ENCODE measurements at places on chromosomes 7 and 10.

- no peak for DNase-seq
Measured at GRCh38 chr10:6803427-6803783, 223.3 kb upstream of the PRKCQ start.

- DNase-seq, result no peak
Measured at GRCh38 chr7:30214651-30215137, 69.7 kb upstream of the ZNRF2 start.

GRCh38 chr10:100872034-100872791 lies 40.5 kb upstream of the SLF2 start:
- DNase-seq, result peak; percentile 89

DNA sequence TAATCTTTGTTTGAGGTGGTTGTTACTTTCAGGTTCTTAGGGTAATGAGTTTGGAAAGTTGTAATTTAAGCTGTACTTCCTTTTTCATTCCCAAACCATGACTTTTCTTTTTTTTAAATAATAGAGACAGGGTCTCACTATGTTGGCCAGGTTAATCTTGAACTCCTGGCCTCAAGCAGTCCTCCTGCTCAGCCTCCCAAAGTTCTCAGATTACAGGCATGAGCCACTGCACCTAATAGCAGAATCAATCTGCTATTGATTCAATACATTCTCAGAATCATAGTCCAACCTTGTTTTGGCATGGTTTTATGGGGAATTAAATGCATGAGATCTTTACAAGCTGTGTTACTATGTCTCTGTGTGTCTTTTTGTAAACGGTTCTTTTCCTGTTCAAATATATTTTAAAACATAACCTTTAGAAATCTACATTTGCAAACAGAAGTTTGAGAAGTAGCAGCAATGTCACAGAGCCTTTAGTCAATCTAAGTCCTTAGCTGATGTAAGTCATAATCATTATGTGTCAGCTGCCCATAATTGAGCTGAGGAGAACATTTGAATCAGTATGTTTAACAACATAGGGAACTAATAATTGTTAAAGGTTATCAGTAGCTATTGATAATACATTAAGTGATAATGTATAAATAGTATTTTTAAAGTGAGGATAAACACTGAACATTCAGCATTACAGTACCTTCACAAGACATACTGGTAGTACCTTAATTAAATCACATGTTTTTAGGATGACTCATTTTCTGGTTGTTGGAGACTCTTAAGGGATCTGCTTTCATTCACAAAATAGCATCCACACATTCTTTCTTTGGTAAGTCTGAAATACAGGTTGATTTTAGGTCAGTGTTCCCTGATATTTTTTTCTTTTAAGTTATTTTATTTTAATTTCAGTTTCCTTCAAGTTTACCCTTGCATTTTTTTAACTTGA lies 8.8 kb downstream of the INPP5F start:
- DNase-seq, result peak; percentile 22

- DNase-seq, result no peak
Measured at GRCh38 chr10:71725998-71726579, 6.5 kb upstream of the C10orf105 start.

- no peak for DNase-seq
Measured at GRCh38 chr7:116984917-116985316, 31.6 kb downstream of the ST7 start.

GRCh38 chr10:99676895-99677294 lies 17.6 kb downstream of the ENTPD7 start:
- no peak for DNase-seq

DNA sequence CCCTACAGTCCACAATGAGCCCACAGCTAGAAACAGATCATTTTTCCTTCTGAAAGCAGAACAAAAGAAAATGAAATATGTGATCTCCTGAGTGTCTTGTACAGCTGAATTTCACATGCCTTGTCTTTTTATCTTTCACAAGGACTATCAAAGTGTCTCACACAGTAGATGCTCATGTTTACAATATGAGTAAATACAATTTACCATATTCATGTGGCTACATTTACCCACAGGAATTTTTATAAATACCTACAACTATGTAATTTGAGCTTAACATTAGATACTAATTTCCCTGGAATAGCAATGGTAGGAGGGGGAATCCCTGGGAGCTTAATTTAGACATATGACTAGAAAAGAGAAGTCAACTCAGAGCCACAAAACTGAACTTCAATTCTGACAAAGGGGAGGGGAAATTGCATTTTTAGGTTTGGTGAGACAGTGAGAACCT lies 186.2 kb downstream of the MACC1 start:
- no peak for DNase-seq

- DNase-seq, result no peak
Measured at GRCh38 chr10:69453795-69454194, 2.5 kb downstream of the TSPAN15 start.

- no peak for DNase-seq
Measured at GRCh38 chr10:44950326-44951225, 9.0 kb upstream of the RASSF4 start.

GRCh38 chr7:55400191-55400590 lies 35.1 kb downstream of the LANCL2 start:
- DNase-seq, result no peak

- no peak for DNase-seq
Measured at GRCh38 chr7:149147752-149148653, 750 bp downstream of the ZNF398 start.

- peak; percentile 65 for DNase-seq
Measured at GRCh38 chr10:129968853-129969183, 4.7 kb upstream of the EBF3 start.

DNA sequence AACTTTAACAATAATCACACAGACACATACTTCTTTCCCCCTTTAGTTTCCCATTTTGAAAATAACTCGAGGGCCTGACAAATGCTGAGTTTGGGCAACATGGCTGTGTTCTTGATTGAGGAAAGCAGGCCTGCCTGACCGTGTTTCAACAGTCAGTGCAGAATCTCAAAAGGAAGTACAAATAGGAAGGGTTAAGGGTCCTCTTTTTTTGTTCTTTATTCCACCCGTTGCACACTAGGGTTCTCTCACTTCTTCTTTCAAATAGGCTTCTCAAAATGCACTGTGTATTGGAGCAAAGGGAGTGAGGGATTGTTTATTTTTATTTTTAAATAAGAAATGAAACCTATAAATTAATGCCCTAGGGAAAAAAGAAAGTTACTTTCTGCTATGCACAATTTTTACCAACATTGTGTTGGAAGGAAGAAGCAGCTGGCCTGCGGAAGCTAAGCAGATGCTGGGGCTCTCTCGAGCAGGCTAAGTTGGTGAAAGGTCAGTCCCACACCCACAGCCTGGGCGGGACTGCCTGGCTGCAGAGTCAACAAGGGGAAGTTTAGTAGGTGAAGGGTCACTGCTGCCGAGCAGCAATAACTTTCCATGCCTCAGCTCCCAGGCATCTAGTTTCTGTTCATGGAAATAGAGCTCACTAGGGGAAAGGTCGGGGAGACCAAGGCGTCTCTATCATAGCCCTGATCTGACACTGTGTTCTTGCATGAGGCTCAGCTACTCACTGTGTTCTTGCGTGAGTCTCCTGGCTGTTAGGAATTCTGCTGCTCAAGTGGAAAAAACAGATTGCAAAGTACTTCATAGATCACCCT lies 12.2 kb upstream of the PDK4 start:
- DNase-seq, result peak; percentile 74

GRCh38 chr7:89887489-89887888 lies 266.8 kb upstream of the STEAP1 start:
- no peak for DNase-seq

GRCh38 chr10:93947524-93947923 lies 46.2 kb upstream of the PLCE1 start:
- DNase-seq, result no peak

DNA sequence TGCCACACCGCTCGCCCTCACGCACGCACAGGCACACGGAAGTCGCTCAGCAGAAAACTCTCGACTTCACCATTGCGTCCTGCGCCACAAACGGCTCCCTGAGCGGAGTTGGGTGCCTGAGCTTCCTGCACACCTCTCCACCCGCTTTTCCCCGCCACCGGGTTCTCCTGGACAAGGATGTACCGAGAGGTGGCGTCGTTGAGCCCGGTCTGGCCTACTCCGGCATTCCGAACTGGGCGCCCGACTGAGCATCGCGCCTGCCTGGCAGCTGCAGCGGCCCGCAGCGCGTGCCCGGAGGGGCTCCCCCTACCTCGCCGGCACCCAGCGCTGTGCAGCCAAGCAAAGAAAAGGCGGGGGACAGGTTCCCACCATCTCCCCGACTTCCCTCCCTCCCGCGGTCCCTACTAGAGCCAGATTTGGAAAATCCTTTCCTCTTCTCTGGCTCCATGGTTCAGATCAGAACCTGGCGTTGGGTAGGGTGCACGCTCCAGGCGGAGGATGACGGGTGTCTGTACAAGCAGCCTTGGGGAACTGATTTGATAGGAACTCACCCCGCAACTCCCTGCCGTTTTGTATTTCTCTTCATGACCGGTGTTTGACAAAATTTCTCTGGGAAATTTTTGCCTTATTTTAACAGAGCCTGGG lies 1.7 kb downstream of the SORCS3 start:
- DNase-seq, result no peak

- no peak for DNase-seq
Measured at GRCh38 chr7:80677629-80678028, 39.2 kb downstream of the CD36 start.

- DNase-seq, result no peak
Measured at GRCh38 chr10:113278221-113278620, 274.6 kb upstream of the HABP2 start.

GRCh38 chr7:15816835-15817426 lies 130.4 kb upstream of the MEOX2 start:
- DNase-seq, result no peak

GRCh38 chr7:36037121-36037662 lies 115.9 kb upstream of the EEPD1 start:
- peak; percentile 70 for DNase-seq

DNA sequence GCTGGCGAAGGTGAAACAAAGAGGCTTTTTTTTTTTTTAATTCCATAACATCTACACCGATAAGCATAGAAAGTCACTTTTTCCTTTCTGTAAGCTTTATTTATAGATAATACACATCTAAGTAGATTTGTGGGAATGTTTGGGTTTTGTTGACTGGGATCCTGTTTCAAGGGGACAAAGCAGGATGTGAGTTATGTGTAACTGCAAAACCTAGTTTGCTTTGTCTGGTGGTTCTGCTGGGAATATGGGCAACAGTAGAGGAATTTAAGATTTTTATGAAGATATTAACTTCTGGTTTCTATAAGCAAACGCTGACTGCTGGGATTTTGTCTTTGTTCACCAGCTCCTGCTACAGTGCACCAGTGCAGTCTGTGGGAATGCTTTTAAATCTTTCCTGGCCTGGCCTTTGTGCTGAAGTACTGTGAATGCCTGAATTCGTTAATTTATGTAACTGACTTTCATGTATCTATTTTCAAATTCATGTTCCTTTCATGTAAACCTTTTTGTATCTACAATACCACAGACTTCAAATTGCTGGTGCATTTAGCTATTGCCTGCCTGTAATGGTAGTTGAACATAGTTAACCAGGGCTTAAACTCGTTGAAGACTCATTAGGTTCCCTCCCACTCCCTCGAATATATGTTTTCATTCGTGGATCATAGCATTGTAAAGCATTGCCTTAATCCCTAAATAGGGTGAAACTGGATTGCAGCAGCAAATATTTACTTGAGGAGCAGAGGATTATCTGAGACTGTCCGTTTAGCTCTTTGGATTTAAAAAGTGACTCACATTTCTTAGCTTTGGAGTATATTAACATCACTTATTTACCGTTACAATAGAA lies 1.5 kb downstream of the KLHL7 start:
- peak; percentile 22 for DNase-seq

GRCh38 chr7:15743926-15744480 lies 57.5 kb upstream of the MEOX2 start:
- DNase-seq, result no peak

GRCh38 chr7:17402628-17403278 lies 104.3 kb downstream of the AHR start:
- DNase-seq, result no peak

DNA sequence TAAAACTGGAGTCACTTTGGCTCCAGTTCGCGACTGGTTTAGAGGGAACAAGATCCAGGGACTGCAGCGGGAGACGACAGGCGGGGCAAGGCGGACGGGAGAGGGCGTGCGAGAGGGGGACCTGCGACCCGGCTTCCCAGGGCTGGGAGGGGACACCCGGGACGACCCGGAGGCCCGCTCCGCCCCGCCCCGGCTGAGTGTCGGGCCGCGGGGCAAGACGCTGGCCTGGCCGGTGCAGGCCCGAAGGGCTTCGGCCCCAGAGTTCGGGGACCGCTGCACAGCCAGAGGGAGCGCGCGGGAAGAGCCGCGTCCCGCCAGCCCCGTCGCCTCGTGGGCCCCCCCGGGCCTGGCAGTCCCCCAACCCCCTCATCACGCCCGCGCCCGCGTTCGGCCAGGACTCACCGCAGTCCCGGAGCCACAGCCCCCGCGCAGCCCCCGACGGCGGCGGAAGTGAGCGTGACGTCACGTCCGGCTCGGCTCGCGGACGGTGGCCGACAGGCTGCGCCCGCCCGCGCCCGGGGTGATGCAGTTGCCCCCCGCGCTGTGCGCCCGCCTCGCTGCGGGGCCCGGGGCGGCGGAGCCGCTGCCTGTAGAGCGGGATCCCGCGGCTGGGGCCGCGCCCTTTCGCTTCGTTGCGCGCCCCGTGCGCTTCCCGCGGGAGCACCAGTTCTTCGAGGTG lies at the start of the genes TUBGCP2 and ZNF511:
TSS of gene TUBGCP2 (minus strand) at position 452 of the 679 bp plus-strand sequence. CDS start 5,931 bp downstream, outside the sequence.
TSS of gene ZNF511 (plus strand) at position 494 of the 679 bp plus-strand sequence. CDS start at position 524, 30 bp downstream.
- peak; percentile 65 for DNase-seq

GRCh38 chr7:82481499-82482097 lies 38.0 kb upstream of the CACNA2D1 start:
- DNase-seq, result peak; percentile 43

DNA sequence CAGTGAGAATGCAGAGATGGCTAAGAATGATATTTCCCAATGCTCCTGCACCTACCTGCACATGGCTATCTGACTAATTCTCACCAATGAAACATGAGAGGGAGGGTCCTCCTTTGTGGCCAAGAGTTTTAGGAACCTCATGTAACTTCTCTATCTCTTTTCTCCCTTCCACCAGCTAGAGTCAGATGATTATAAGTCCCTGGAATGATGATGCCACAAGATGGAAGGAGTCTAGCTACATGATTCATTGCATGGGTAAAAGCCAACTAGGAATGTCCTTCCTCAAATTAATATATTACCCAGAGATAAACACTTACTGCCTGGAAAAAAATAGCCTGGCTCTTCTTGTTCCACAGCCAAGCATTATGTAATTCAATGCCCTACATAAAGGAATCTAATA lies 55.1 kb upstream of the AASS start:
- no peak for DNase-seq

DNA sequence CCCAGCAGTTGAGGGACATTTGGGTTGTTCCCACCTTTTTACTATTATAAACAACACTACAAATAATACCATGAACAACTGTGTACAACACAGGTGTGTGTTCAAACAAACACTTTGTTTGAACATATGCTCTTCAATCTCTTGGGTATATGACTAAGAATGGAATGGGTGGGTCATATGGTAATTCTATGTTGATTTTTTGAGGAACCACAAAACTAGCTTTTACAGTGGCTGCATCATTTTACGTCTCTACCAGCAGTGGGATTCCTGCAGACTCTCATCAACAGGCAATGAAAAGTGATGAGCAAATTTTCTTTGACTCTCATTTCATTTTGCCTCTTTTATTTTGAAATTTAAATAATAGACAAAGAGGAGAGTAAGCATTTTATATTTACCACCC lies 116.9 kb upstream of the KLF14 start:
- no peak for DNase-seq
